Chondrocyte (in vitro differentiated cells): ENCODE measurements at places on chromosomes 2 and 18. TPM values are rescaled to one million over a fixed set of nuclear protein-coding genes. Genes with fewer than 3 reads are reported as not detected.

APOB gene
- total RNA-seq, result 0.23 to 0.32 TPM (median 0.31 TPM) in 3 replicates

HOXD3 gene
- not detected in 3 replicates for total RNA-seq

MAP3K20 gene
- total RNA-seq, result 55.7 to 68.5 TPM (median 68.1 TPM) in 3 replicates

MC2R gene
- not detected in 3 replicates for total RNA-seq

XRCC5 gene
- total RNA-seq, result 154 to 236 TPM (median 158 TPM) in 3 replicates

CYP27C1 gene
- total RNA-seq, result 11.7 to 17.2 TPM (median 13.4 TPM) in 3 replicates

MYO3B gene
- not detected in 3 replicates for total RNA-seq

ABCG5 gene
- not detected in 3 replicates for total RNA-seq

NPPC gene
- total RNA-seq, result not detected in 3 replicates

RAB6D gene
- total RNA-seq, result 0.07 TPM in 1 of 3 replicates, not detected in the others

GKN1 gene
- total RNA-seq, result 0.37 TPM in 1 of 3 replicates, not detected in the others

FOXI3 gene
- not detected in 3 replicates for total RNA-seq

TUBA4B gene
- total RNA-seq, result not detected in 3 replicates
